Right hindlimb (tissue), 1 donor: ENCODE measurements at places on chromosomes 2 and 18.

DNA sequence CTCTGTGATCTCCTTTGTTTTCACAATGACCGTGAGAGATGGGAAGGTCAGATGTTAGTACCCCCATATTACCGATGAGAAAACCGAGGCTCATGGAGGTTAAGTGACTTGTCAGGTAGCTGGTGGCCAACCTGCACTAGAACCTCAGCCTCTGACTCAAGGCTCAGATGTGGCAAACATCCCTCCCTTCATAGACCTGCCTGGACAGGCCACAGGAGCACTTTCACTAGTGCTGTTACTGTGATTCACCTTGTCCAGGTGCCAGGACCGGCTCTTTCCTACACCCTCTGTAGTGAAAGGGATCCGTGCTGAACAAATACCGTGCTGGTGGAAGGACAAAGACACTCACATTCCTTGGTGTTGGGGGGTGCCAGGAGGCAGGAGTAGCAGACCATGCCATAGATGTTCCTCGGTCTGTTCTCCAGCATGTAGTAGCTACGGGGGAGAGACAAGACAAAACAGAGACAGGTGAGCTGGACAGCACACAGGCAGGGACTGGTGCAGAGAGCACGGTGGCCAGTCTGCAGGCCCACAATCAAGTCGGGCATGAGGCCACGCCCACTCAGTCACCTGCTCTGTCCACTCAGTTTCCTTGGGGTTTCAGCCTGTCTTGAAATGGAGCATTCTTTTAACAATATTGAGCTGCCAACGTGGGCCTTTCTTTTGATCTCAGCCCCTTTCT is 65.9 kb downstream of the EDAR start:
- peak; percentile 2 for DNase-seq

- DNase-seq, result no peak
Measured at GRCh38 chr18:54192415-54192814, 32.1 kb downstream of the MBD2 start.

DNA sequence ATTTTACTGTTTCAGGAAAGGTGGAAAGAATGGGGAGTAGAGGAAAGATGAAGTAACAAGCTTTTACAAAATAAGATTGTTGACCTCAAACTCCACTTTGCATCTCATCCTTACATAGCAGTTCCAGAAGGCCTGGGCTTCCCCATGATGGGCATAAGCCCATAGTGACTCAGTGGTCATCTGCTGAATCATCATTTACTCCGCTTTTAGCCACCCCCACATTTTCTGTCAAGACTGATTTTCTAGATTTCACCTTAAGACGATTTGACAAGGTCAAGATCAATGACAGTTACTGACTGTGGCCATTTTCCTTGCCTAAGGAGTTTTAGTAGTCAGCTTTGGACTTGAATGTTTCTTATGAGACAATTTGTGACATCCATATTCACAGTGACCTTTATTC is 49.4 kb downstream of the PLEKHM3 start:
- no peak for DNase-seq

DNA sequence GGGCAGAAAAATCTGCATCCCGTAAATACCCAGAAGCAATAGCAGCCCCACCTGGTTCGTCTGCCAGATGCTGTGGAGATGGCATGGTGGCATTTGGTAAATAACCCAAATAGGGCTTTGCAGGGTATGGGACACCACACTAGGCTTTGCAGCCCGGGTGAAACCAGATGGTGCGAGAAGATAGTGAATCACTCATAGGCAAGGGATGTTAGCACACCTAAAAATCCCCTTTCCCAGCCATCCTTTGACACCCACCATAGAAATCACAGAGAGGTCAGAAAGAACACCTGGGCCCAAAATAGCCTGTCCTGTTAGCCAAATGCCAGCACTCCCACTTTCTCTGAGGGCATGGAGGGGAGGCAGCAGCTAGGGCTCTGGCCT is 47.6 kb downstream of the BCL11A start:
- DNase-seq, result no peak

- DNase-seq, result no peak
Measured at GRCh38 chr2:225996462-225996828, 596.9 kb downstream of the NYAP2 start.

GRCh38 chr2:218806346-218806978 is 24.5 kb downstream of the CYP27A1 start:
- DNase-seq, result peak; percentile 57

- DNase-seq, result peak; percentile 50
Measured at GRCh38 chr2:136376798-136377211, 258.9 kb upstream of the CXCR4 start.

DNA sequence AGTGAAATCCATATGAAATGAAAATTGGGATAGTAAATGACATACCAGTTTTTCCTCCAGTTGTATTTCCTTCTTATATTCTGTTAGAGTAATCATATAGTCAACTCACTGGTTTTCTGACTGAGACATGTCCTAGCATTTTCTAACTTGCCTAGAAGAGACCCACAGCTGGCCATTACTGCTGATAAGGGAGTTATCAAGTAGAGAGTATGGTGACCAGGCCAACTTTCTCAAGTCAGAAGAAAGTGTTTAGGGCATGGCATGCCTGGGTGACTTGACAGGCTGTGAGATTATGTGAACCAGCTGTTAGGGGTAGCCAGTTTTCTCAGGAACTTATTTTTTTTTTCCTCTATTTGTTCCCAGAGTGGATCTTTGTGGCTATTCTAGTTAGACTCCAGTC is 81.2 kb downstream of the GPD2 start:
- DNase-seq, result no peak
